ENCODE measurements at places on chromosomes 7 and 10.

- no peak for DNase-seq
Measured at GRCh38 chr7:98651760-98652159, 34.7 kb downstream of the NPTX2 start.

- no peak for DNase-seq
Measured at GRCh38 chr7:5077740-5078139, 32.1 kb downstream of the RBAK start.

GRCh38 chr7:142772673-142773072 lies 1.9 kb downstream of the PRSS2 start:
- no peak for DNase-seq

DNA sequence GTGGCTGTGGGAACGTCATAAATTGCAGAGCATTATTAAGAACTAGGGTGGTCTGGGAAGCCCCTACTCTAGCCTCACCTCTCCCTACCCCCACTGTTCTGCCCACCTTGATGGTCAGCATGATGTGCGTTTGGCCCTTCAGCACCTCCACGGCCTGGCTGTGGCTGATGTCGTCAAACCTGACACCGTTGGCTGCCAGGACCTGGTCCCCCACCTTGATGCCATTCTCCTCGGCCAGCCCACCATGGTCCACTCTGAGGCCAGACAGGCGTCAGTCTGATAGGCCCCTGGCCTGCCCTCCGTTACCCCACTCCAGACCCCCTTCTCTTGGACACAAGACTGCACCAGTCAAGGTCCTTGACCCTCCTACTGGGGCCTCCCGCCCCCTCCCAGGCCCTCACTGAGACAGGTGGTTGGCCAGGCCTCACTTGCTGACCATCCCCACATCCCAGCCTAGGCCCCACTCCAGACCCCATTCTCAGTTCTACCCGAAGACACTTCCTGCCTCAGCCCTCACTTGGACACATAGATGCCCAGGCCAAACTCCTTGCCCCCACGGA lies 9.2 kb downstream of the PDZD7 start:
- no peak for DNase-seq

DNA sequence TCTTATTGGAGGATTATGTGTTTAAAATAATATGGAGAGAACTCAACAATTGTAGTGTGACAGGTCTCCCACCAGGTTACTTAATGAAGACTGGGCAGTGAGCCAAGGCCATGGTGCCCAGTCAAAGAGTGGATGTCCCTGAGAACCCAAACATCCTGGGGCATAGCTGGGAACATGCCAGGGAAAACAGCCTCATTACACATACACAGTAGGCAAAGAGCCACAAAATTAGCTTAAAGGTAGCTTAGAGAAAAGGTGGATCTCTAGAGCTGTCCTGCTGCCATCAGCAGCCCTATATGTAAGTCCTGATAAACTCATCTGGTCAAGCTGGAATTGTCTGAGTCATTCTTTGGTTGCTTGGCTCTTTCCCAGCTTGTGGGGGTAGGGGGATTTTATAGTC lies 287.8 kb downstream of the PHF14 start:
- peak; percentile 10 for DNase-seq

DNA sequence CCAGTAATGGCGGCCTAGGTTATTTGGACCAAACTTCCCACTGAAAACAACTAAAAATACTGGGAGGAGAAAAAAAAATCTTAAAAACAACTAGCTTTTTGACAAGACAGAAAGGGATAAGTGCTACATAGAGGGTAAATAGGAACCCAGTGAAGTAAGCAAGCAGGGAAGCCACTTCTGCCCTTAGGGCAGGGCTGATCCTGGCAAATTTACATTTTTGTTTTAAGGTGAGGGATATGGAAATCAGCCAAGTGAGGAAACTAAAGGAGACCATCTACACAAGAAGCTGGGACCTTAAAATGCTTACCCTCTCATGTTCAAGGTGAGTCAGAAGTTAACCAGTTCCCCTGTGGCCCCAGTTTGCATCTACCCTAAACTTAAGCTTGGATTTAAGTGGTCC lies 46.5 kb upstream of the CYCS start:
- DNase-seq, result no peak

DNA sequence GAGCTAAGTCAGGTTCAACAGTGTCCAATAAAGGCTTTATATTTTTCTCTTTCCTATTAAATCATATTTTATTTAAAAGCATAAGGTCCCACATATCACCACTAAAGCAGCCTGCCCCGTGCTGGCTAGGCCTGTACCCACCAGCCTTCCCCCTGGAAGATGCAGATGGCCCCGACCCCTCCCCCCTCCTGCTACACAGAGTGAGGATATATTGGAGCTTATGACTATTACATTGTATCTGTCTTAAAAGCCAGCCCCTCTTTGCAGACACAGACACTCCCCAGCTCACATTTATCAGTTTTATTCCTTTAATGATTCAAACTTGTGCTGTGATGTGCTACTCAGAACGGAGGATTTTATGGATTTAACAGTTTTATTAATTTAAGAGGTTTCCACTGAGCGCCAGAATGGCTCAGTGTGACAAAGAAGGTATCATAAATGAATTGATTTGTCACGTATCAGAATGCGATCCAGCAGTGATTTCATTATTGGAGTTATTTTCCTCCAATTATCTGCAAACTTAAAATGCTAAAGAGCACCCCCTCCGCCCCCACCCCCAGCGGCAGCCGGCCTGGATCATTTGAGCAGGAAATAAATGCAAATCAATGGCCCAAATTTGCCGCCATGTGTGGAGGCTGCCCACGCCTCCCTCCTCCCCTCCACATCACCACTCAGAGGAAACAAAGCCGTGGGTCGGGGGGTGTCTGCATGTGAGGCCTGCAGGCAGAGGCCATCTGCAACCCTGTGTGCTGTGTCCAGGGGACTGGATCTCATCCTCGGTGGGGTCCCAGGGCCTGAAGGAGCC lies 72.6 kb upstream of the ZMIZ1 start:
- DNase-seq, result no peak

Measured in bronchial epithelial cell (primary cell).